ENCODE measurements at places on chromosomes 12 and 14.

GRCh38 chr14:95463171-95463901, 53.1 kb downstream of the SYNE3 start:
- no peak for DNase-seq

- DNase-seq, result no peak
These were observed 267.6 kb downstream of the GRIN2B start for GRCh38 chr12:13713556-13714410.

GRCh38 chr12:121611306-121611705, 15.0 kb upstream of the ORAI1 start:
- no peak for DNase-seq

DNA sequence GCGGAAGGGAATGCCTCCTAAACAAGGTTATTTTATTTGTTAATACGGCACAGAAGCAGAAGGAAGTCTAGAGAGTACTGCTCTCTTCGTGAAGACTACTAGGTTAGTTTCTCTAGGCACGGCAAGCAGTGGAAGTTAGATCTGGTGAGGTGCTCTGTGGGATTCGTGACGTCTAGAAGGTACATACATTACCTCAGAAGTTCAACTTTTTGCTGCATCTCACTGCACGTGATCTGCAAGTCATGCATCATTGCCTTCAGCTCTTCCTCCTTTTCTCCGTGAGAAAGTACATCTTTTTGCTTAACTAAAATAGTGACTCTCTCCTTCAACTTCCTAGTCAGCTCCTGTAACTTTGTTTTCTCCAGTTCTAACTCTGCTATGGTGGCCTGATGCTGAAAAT, 74.7 kb downstream of the NIN start:
- DNase-seq, result no peak

DNA sequence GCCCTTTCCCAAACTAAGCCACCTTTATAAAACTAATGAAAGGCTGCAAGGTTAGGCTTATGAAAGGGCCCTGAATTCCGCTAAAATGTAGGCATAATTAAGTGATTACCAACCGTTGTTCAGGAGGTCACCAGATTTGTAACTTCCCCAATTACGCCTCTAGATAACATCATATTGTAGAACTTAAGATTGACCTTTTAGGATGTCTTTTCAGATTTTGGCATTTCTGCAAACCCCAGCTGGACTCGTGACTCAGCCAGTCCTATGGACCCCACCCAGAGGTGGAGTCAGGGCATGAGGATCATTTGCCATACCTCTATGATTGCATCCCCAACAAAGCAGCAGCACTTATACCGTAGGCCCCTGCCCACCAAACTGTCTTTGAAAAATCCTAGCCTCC, 3.7 kb upstream of the LPCAT3 start:
- DNase-seq, result no peak

DNA sequence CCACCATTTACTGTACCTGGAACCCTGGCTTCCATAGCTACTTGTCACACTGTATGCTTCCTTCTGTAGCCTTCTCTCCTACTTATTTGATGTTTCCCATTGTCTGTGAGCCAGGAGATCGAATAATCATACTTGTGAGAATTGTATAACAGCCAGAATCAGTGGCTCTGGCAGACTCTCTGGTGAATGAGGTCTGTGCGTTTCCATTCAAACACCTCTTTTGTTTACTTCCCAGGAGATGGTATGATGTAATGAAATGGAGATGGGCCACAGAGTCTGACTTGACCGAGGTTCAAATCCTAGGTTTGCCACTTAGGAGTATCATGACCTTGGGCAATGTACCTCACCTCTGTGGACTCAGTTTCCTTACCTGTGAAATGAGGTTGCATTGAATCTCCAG, 35.7 kb upstream of the CLMN start:
- no peak for DNase-seq

- DNase-seq, result no peak
These were observed 29.0 kb upstream of the LUM start for GRCh38 chr12:91140026-91140931.

DNA sequence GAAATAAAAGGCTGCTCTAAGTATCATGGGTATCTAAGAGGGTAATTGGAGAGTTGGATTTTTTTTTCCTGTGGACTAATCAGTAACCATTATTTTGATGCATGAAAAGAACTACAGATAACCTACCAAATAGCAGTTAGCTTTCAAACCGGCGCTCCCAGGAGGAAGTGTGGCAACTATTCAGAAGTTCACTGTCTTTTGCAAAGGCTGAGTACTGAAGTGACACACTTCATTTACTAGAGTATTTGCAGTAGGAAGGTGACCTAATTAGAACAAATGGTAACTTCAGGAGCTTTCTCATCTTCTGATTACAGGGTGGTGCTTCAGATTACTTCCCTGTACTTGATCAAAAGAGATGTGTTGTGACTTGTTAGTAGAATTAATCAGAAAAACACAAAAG, 87.7 kb downstream of the PELI2 start:
- no peak for DNase-seq

- no peak for DNase-seq
These were observed 25.3 kb downstream of the GPRC5D start for GRCh38 chr12:12926571-12927071.
